Trophoblast cell (in vitro differentiated cells and primary cell): ENCODE measurements at places on chromosomes 3 and 15.

- no peak for DNase-seq
- H3K4me3 ChIP-seq = no peak overlapping the region
- H3K27me3 ChIP-seq = no peaks in the 10 kb centered on the region
- H3K36me3 ChIP-seq = no peaks in the 10 kb centered on the region
- no peaks in the 10 kb centered on the region for H3K4me1 ChIP-seq
These were observed 496.5 kb downstream of the IGSF11 start for GRCh38 chr3:118538187-118538586.

DNA sequence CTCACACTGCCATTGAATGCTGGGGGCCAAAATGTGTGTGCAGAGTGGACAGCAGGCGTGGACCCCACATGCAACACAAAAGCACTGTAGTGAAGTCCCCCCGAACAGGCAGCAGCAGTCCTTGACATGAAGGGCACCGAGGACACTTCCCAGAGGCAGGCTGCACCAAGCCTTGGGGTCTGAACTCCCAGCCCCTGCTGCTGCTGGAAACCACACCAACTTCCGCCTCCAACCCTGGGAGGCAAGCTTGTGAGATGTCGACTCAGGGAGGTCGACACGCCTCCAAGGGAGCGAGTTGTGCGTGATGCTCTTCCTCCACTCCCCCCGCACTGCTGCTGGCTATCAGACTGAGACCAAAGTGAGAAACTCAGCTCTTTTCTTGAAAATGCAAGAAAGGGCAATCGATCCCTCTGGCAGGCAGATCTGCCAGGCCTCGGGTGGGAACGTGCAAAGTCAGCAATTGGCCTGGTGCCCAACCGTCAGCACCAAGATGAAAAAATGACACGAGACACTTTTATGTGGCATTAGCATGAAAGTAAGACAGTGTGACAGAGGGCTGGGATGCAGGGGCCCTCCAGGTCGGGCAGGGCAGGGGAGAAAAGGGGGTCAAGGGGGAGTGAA lies 43.6 kb downstream of the WHAMM start:
- H3K4me1 ChIP-seq = peaks cover 15% of the 10 kb centered on the region
- no peaks in the 10 kb centered on the region for H3K27me3 ChIP-seq
- DNase-seq = no peak
- no peak overlapping the region for H3K4me3 ChIP-seq

- H3K36me3 ChIP-seq = peaks cover 2% of the 10 kb centered on the region
- no peak overlapping the region for H3K27ac ChIP-seq
- H3K27me3 ChIP-seq = no peaks in the 10 kb centered on the region
- no peak for DNase-seq
- no peaks in the 10 kb centered on the region for H3K4me1 ChIP-seq
These were observed 81.4 kb downstream of the PDE8A start for GRCh38 chr15:85063088-85063487.

DNA sequence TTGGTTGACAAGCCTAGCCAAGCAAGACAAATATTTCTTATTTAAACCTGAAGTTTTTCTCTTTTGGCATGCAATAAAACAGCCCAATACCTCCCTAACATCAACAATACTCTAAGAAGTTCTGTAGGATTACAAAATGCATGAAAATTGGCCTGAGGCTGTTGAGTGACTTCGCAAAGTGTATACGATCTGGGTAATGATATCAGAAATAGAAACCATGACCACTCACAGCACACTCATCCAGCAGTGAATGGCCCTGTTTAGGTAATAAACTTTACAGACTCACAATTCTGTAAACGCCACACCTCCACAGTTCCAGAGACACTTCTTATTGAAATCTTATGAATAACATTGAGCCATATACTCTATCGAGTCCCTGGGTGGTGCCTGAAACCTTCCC lies 83.0 kb upstream of the NAALADL2 start:
- no peak overlapping the region for H3K27ac ChIP-seq
- no peaks in the 10 kb centered on the region for H3K27me3 ChIP-seq
- H3K4me1 ChIP-seq = no peaks in the 10 kb centered on the region
- peak; percentile 99 for DNase-seq
- H3K4me3 ChIP-seq = no peak overlapping the region
- H3K36me3 ChIP-seq = no peaks in the 10 kb centered on the region

DNA sequence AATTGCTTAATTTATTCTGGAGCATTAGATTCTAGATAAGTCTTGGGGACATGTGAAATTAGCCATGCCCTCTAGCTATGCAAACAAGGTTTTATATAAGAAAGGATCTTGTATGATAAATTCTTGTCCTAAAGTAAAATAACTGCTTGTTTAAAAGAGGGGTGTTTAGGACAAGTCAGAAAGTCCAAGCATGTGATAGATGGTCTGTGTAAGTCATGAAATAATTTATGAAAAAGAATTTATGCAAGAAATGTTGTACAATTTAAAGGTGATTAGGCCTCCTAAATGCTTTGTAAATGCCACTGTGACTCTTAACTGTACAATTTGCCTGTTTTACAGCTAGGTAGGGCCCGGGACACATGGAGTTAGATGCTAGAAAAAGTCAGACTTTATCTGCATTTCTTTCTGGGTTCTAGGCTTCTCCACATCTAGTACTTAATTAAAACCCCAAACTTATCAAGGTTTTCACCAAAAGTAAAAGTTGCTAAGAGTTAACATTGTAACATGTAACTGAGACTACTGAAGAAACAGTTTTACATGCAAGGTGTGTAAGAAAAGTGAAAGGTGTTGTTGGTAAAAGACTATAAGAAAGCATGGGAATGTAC lies 13.2 kb downstream of the LINS1 start:
- H3K4me1 ChIP-seq = no peaks in the 10 kb centered on the region
- no peaks in the 10 kb centered on the region for H3K36me3 ChIP-seq
- H3K27me3 ChIP-seq = no peaks in the 10 kb centered on the region

- DNase-seq = peak; percentile 2
- H3K4me1 ChIP-seq = no peaks in the 10 kb centered on the region
- H3K36me3 ChIP-seq = no peaks in the 10 kb centered on the region
- no peak overlapping the region for H3K4me3 ChIP-seq
These were observed 93.4 kb upstream of the NR2E3 start for GRCh38 chr15:71716990-71717389.

DNA sequence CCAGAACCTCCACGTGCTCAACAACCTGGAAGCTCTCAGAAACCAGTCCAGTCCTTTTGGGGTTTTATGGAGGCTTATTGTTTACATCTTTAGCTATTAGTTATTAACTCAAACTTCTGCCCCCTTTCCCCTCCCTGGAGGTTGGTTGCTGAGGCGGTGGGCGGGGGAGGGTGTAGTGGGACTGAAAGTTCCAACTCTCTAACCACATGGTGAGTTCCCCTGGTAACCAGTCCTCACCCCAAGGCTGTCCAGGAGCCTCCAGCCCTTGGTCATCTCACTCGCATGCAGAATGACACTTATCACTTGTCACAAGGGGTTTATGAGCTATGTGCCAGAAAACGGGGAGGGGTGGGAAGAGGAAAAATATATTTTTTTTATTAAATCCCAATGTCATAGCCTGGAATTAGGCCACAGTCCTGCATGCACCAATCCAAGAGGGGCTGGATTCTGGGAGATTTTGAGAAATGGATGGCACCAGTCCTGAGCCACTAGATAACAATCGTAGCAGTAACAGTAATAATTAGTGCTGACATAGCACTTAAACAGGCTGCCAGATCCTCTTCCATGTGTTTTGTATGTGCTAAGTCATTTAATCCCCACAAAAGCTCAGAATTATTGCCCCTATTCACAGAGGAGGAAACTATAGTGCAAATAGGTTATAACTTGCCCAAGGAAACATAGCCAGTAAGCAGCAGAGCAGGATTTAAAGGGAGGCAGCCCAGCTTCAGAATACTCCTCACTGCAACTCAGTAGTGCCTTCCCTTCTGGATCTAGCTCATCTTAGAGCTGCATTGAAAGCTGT lies 85.7 kb downstream of the CRYGS start:
- H3K27ac ChIP-seq = no peak overlapping the region
- no peaks in the 10 kb centered on the region for H3K4me1 ChIP-seq
- H3K27me3 ChIP-seq = no peaks in the 10 kb centered on the region
- H3K36me3 ChIP-seq = no peaks in the 10 kb centered on the region
- DNase-seq = no peak

DNA sequence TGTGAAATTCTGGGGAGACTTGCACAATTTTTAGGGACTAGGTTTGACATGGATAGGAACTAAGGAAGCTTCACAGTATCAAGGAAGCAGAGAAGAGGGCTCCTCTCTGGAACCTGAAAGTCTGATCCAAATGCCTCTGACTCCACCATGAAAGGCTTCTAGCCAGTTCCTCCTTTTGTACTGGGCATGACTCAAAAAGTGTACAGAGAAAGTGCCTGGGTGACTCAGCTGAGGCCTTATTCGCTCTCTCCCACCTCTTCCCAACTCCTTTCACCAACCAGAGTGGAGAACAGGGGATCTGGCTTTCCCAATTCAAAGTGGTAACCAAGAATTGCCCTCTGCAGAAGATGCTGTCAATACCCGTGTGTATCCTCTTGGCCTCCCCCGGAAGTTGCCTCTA lies 342.9 kb upstream of the PROK2 start:
- DNase-seq = peak; percentile 18
- no peaks in the 10 kb centered on the region for H3K36me3 ChIP-seq
- no peak overlapping the region for H3K27ac ChIP-seq
- no peaks in the 10 kb centered on the region for H3K27me3 ChIP-seq
- H3K4me3 ChIP-seq = no peak overlapping the region

- no peak overlapping the region for H3K4me3 ChIP-seq
- peak; percentile 70 for DNase-seq
- H3K36me3 ChIP-seq = peaks cover 7% of the 10 kb centered on the region
- no peaks in the 10 kb centered on the region for H3K27me3 ChIP-seq
- H3K27ac ChIP-seq = peak overlapping the region; percentile 63
These were observed 81.1 kb downstream of the RAD18 start for GRCh38 chr3:8882171-8882593.
